ENCODE measurements at places on chromosomes 2 and 18. TPM values are rescaled to one million over a fixed set of nuclear protein-coding genes. Genes with fewer than 3 reads are reported as not detected.

ACTG2 gene
- total RNA-seq: not detected

ACOXL gene
- not detected for total RNA-seq

SCN1A gene
- total RNA-seq: not detected

CENPA gene
- not detected for total RNA-seq

IL36A gene
- not detected for total RNA-seq

CCDC85A gene
- total RNA-seq: not detected

ALPP gene
- not detected for total RNA-seq

ASB18 gene
- total RNA-seq: not detected

GDF7 gene
- 0.19 TPM for total RNA-seq

SLC23A3 gene
- total RNA-seq: 12.1 TPM

LPIN2 gene
- total RNA-seq: 103 TPM

- DNase-seq: no peak
- H3K4me1 ChIP-seq: peaks cover 9% of the 10 kb centered on the region
- H3K27me3 ChIP-seq: no peaks in the 10 kb centered on the region
- H3K36me3 ChIP-seq: no peaks in the 10 kb centered on the region
Observed at GRCh38 chr2:7825591-7826312, 856.1 kb upstream of the ID2 start.

- no peaks in the 10 kb centered on the region for H3K36me3 ChIP-seq
- no peaks in the 10 kb centered on the region for H3K27me3 ChIP-seq
- no peak for DNase-seq
- no peaks in the 10 kb centered on the region for H3K4me1 ChIP-seq
Observed at GRCh38 chr2:28664120-28664842, 87.3 kb upstream of the PPP1CB start.

- H3K27me3 ChIP-seq: no peaks in the 10 kb centered on the region
- peaks cover 40% of the 10 kb centered on the region for H3K36me3 ChIP-seq
- no peaks in the 10 kb centered on the region for H3K4me1 ChIP-seq
- no peak overlapping the region for H3K27ac ChIP-seq
- no peak for DNase-seq
Observed at GRCh38 chr2:3445891-3446290, 66.4 kb downstream of the TRAPPC12 start.

DNA sequence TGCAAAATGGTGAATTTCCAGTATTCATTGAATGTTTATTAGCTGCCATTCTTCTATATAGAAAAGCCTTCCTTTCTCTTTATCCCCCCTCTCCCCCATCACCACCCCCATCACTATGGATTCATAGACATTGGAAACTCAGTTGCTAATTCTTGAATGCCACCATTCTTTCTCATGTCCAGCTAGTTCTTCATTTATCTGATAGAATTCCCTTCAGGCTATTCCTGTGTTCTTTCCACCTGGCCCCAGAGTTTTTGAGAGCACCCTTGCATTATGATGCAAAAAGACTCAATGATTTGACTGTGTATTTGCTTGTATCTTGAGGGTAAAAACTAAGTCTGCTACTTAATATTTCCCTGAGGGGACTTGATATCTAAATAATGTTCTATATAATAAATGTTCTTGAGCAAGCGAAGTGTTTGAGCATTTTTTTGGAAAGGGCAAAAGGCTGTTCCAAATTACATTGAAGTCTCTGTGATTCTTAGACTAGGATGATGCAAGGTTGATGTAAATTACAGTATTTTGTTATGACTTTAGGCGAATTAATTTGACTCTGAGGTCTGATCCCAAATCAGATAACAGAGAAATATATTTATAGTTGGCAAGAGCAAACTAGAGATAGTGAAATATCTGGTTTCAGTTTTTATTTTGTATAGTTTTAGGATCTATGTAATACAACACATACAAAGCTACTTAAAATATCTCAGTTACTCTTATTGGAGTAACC lies 18.8 kb upstream of the SOS1 start:
- no peaks in the 10 kb centered on the region for H3K27me3 ChIP-seq
- no peak for DNase-seq
- peaks cover 81% of the 10 kb centered on the region for H3K4me1 ChIP-seq

GRCh38 chr18:54822872-54823845 lies 5.1 kb upstream of the RAB27B start:
- no peak overlapping the region for H3K4me3 ChIP-seq
- DNase-seq: no peak
- H3K27me3 ChIP-seq: no peaks in the 10 kb centered on the region
- H3K4me1 ChIP-seq: peaks cover 6% of the 10 kb centered on the region

DNA sequence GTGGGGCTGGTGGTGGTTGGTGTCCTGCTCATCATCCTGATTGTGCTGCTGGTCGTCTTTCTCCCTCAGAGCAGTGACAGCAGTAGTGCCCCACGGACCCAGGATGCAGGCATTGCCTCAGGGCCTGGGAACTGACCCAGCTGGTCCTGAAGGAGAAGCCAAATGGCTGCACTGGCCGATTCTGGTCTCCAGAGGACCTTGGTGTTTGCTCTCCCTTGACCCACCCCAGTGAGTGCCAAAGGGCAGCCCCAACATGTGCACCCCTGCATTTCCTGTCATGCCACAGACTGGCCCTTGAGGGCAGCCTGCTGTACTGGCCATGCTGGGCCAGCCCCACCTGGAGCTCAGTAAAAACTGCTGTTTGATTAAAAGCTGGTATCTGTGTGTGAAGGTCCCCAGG lies 2.5 kb upstream of the RNF181 start:
- H3K4me1 ChIP-seq: peaks cover 27% of the 10 kb centered on the region
- H3K27ac ChIP-seq: no peak overlapping the region
- no peaks in the 10 kb centered on the region for H3K27me3 ChIP-seq

- H3K27ac ChIP-seq: peak overlapping the region; percentile 54
- no peaks in the 10 kb centered on the region for H3K27me3 ChIP-seq
- H3K4me1 ChIP-seq: peaks cover 82% of the 10 kb centered on the region
- DNase-seq: no peak
- H3K36me3 ChIP-seq: peaks cover 21% of the 10 kb centered on the region
Observed at GRCh38 chr2:105821428-105822125, 76.9 kb downstream of the NCK2 start.

DNA sequence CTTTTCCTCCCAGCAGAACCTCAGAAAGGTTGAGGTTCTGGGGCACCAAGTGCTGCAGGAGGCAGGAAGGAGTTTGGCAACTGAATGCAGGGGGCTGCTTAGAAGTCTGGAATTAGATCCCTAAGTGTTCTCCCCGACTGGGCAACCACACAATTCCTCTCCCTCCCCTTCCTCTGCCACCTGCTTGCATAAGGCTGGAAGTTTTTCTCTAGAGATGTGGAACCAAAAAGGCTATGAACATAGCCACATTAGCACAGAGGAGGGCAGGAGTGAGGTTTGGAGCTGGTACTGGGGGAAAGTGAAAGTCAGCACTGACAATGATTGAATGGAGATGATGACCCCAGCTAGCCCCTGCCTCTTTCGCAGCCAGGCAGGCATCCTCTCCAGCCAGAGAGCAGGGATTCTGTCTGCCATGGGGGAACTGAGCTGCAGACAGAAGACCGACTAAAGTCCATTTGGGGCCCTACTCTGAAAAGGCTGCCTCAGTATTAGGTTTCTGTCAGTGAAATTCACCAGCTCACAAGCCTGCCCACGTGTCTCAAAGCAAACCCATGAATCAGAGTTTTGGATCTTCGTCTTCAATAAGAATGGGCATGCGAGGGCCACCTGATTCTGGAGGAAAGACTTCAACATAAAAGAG lies 87.9 kb upstream of the ITGA6 start:
- peaks cover 19% of the 10 kb centered on the region for H3K4me1 ChIP-seq
- no peaks in the 10 kb centered on the region for H3K36me3 ChIP-seq
- DNase-seq: peak; percentile 4
- H3K27me3 ChIP-seq: no peaks in the 10 kb centered on the region

DNA sequence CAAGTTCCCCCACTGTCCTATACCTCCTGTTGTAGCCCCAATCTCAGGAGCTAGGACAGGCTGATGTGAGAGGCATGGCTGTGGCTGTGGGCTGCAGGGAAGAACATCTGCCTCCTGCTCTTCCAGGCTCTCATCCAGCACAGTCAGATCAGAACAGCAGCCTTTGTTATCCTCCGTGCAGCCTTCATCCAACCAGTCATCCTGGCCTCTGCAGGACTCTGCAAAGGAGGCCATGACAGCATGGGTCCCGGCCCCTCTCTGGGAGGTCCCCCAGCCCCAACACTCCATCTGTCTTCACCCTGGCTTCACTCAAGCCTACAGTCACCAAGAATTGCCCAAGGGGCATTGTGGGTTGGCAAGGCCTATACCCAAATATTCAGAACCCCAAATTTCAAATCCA lies 223.2 kb upstream of the COPS8 start:
- DNase-seq: no peak
- no peaks in the 10 kb centered on the region for H3K36me3 ChIP-seq
- H3K4me1 ChIP-seq: no peaks in the 10 kb centered on the region
- H3K27ac ChIP-seq: no peak overlapping the region

- no peaks in the 10 kb centered on the region for H3K36me3 ChIP-seq
- H3K4me1 ChIP-seq: no peaks in the 10 kb centered on the region
- no peaks in the 10 kb centered on the region for H3K27me3 ChIP-seq
- H3K27ac ChIP-seq: no peak overlapping the region
Observed at GRCh38 chr2:21358976-21359375, 235.2 kb downstream of the TDRD15 start.

DNA sequence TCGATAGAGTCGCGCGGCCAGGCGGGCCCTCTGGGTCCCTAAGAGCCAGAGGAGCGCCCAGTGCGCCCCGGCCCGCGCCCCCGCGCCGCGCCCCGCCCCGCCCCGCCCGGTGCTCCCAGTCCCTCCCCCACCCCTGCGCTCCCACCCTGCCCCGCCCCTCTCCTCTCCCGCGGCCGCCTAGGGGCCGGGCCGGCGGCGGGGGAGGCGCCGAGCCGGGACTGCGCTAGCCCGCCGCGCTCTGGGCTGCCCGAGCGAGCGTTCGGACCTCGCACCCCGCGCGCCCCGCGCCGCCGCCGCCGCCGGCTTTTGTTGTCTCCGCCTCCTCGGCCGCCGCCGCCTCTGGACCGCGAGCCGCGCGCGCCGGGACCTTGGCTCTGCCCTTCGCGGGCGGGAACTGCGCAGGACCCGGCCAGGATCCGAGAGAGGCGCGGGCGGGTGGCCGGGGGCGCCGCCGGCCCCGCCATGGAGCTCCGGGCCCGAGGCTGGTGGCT lies at the start of gene GPC1:
Gene GPC1, plus strand, starts transcription at position 207 of the 491 bp plus-strand sequence. Its CDS starts 256 bp downstream, at position 463.
- H3K27ac ChIP-seq: no peak within 1 kb of the TSS
- H3K27me3 ChIP-seq: peaks cover 8% of the 10 kb centered on the region
- H3K4me3 ChIP-seq: peak within 1 kb of the TSS; percentile 62
- DNase-seq: no peak
- H3K36me3 ChIP-seq: no peaks in the 10 kb centered on the region

- DNase-seq: no peak
- no peak overlapping the region for H3K27ac ChIP-seq
- no peaks in the 10 kb centered on the region for H3K36me3 ChIP-seq
- H3K27me3 ChIP-seq: no peaks in the 10 kb centered on the region
- no peak overlapping the region for H3K4me3 ChIP-seq
Observed at GRCh38 chr2:42516418-42516901, 22.7 kb upstream of the KCNG3 start.

GRCh38 chr18:67646890-67647289 lies 130.4 kb upstream of the DSEL start:
- H3K4me3 ChIP-seq: no peak overlapping the region
- no peak overlapping the region for H3K27ac ChIP-seq
- DNase-seq: no peak
- H3K27me3 ChIP-seq: no peaks in the 10 kb centered on the region
- no peaks in the 10 kb centered on the region for H3K4me1 ChIP-seq

GRCh38 chr2:146642066-146642465 lies 1202.8 kb upstream of the ACVR2A start:
- H3K27me3 ChIP-seq: no peaks in the 10 kb centered on the region
- no peaks in the 10 kb centered on the region for H3K36me3 ChIP-seq
- no peak overlapping the region for H3K27ac ChIP-seq
- no peak for DNase-seq
- no peak overlapping the region for H3K4me3 ChIP-seq
- no peaks in the 10 kb centered on the region for H3K4me1 ChIP-seq

DNA sequence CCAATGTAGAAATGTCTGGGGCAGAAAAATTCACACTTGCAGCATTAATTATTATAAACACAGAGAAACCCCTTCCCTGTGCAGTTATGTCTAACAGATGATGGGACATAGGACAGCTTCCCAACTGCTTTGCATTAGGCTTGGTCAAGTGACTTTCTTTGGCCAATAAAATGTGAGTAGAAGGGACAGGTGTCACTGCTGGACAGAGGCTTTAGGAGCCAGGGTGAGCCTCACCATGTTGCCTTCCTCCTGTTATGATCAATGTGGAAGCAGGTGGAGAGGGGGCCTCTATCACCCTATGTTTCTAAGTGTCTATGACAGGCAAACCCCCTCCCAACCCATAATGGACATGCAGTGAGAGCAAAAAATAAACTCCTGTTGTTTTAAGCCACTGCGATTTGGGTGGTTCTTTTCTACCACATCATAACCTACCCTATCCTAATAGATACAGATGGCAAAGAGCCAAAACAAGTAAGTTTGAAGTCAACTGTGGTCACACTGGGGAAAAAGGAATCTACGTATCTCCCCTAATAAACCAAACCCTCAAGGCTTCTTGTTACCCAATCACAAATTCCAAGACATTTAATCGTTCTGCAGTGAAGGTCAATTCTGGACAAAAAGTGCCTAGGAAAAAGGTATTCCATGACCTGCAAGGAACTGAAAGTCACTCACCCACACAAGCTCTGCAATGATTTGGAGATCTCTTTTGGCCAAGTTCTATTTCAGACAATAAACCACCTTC lies 28.6 kb upstream of the POU3F3 start:
- no peaks in the 10 kb centered on the region for H3K4me1 ChIP-seq
- H3K36me3 ChIP-seq: no peaks in the 10 kb centered on the region
- no peaks in the 10 kb centered on the region for H3K27me3 ChIP-seq
- H3K4me3 ChIP-seq: no peak overlapping the region
- no peak overlapping the region for H3K27ac ChIP-seq
- no peak for DNase-seq

- H3K27ac ChIP-seq: no peak overlapping the region
- no peak for DNase-seq
- H3K4me1 ChIP-seq: no peaks in the 10 kb centered on the region
- H3K27me3 ChIP-seq: no peaks in the 10 kb centered on the region
- no peaks in the 10 kb centered on the region for H3K36me3 ChIP-seq
- H3K4me3 ChIP-seq: no peak overlapping the region
Observed at GRCh38 chr2:119234021-119235019, 10.7 kb downstream of the STEAP3 start.

- H3K27me3 ChIP-seq: no peaks in the 10 kb centered on the region
- no peak overlapping the region for H3K27ac ChIP-seq
- no peak overlapping the region for H3K4me3 ChIP-seq
- no peaks in the 10 kb centered on the region for H3K36me3 ChIP-seq
- peaks cover 13% of the 10 kb centered on the region for H3K4me1 ChIP-seq
- DNase-seq: no peak
Observed at GRCh38 chr2:159287733-159288132, 1.2 kb upstream of the WDSUB1 start.

GRCh38 chr2:231604101-231604684 lies 11.5 kb downstream of the TEX44 start:
- H3K4me3 ChIP-seq: peak overlapping the region; percentile 52
- peak overlapping the region; percentile 89 for H3K27ac ChIP-seq
- no peak for DNase-seq
- H3K4me1 ChIP-seq: peaks cover 14% of the 10 kb centered on the region
- no peaks in the 10 kb centered on the region for H3K36me3 ChIP-seq
- H3K27me3 ChIP-seq: no peaks in the 10 kb centered on the region

GRCh38 chr2:7927691-7928090 lies 754.2 kb upstream of the ID2 start:
- no peaks in the 10 kb centered on the region for H3K27me3 ChIP-seq
- no peaks in the 10 kb centered on the region for H3K36me3 ChIP-seq
- no peak for DNase-seq
- H3K4me3 ChIP-seq: no peak overlapping the region
- no peak overlapping the region for H3K27ac ChIP-seq

Data from CD4-positive, alpha-beta memory T cell (primary cell).